Stimulated activated CD8-positive, alpha-beta memory T cell treated with anti-CD3 and anti-CD28 coated beads, Interleukin-4, amount 100 ng/mL, for 4 hours (primary cell): ENCODE measurements at places on chromosomes 5 and 9.

- DNase-seq, result no peak
Observed at GRCh38 chr9:841371-842209, at the start of gene DMRT1. Gene DMRT1, plus strand, starts transcription at chr9:841697. Its CDS starts 142 bp downstream, at chr9:841839.

- no peak for DNase-seq
Observed at GRCh38 chr5:147619281-147619878, 109.5 kb upstream of the DPYSL3 start.

DNA sequence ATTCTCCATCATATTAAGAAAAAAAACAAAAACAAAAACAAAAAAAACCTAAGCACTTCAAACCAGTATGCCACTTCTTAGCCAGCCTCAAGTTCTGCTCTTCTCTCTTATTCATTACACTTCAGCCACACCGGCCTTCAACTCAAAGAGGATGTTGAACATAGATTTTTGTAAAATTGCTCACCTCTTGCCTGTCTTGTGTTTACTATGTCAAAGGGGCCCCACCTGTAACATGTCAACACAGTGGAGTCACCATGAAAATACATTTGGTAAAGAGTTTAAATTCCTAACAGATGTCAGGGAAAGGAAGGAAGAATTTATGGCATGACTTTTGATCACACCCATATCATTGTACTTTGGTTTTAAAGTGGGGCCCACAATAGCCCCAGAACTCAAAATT is 121.1 kb upstream of the GHR start:
- DNase-seq, result no peak

DNA sequence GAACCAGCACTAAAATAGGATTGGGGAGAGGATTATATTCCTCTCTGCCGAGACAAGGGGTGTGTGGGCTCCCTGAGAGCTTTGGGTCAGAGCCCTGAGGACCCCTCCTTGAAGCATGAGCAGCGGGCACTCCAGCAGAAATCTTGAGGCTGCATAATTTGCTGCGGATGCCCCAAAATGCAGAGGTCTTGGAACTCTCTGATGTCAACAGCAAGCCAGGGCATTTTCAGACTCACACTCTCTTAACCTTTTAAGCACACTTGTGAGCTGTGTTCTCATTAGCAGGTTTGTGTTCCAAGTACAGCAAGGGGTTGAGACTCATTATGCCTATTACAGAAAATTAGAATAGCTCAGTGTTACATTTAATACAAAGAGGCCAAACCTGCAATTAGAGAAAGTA is 513.0 kb upstream of the ADAMTS16 start:
- no peak for DNase-seq

- DNase-seq, result no peak
Observed at GRCh38 chr9:88537761-88538091, 2.7 kb downstream of the NXNL2 start.

DNA sequence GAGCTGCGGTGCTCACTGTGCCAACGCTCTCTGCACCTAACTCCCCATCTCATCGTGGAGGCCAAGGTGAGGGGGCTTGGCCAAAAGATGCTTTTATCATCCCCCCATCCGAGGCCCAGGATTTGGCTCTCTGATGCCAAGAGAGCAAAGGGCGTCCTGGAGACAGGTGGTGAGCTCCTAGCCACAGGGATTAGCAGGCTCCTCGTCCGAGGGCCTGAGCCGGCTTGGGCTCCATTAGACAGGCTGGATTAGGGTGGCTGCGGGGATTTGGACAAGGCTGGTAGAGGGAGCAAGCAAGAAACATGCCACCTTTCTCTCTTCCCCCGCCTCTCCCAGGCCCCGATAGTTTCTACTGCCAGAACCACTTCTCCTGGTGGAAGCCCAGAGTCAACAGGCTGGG is 1.0 kb upstream of the GRM6 start:
- no peak for DNase-seq

DNA sequence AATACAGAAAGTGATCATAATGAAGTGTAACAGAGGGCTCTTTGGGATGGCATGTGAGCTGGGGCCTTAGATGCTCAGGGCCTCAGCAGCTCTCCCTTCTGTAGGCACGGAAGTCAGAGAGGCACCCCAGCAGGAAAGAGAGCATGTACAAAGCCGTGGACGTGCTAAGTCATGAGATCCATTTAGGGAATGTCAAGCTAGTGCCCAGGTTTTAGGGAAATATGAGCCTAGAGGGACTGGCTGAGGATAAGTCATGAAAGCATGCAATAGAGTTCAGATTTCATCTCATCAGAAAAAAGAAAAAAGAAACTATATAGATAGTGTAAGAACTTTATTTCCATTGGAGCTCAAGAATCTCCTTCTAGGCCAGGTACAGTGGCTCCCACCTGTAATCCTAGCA is 379.5 kb upstream of the KLF4 start:
- DNase-seq, result no peak

- DNase-seq, result no peak
Observed at GRCh38 chr5:96637196-96637595, 25.0 kb upstream of the CAST start.

DNA sequence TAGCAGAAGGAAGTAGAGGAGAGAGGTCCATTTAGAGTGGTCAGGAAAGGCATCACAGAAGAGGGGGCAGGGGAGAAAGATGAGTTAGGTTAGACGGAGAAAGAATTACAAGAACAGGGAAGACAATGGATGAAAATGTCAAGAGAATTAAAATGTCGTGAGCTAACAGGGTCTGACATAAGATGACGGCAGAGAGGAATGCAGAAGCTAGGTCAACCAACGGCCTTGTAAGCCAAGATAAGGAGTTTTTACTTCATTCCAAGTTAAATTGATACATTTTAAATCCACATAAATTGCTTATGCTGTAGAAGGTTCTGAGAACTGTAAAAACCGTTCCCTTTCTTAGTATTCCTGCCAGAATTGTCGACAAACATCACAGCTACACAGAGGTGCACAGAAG is 896.9 kb upstream of the DMAC1 start:
- DNase-seq, result no peak

DNA sequence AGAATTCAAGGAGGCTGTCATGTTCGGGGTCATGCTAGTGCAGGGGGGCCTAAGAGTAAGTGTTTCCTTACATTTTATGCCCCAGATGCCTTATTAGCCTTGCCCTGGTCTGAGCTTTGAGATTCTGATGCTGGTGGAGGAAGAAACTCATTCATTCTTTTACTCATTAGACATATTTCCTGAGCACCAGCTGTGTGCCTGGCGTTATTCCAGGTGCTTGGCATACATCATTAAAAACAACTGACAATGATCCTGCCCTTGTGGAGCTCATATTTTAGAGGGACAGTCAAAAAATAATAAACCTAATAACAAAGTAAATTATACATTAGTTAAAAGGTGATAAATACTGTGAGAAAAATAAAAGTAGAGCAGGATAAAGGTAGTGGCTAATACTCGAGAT is 138.9 kb upstream of the SGCD start:
- no peak for DNase-seq

DNA sequence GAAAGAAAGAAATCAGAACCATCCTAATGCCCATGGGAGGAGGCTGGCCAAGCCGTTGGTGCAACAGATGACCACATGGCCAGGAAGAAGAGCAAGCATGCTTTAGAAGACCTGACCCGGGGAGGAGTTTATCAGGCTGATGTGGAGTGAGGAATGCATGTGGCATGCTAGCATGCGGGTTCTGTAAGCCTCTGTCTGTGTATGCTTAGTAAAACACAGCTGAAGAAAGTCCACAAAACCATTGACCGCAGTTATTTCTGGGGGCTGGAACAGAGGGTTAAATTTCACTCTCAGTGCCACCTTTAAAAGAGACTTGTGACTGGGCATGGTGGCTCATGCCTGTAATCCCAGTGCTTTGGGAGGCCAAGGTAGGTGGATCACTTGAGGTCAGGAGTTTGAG is 19.1 kb downstream of the GFI1B start:
- DNase-seq, result no peak

DNA sequence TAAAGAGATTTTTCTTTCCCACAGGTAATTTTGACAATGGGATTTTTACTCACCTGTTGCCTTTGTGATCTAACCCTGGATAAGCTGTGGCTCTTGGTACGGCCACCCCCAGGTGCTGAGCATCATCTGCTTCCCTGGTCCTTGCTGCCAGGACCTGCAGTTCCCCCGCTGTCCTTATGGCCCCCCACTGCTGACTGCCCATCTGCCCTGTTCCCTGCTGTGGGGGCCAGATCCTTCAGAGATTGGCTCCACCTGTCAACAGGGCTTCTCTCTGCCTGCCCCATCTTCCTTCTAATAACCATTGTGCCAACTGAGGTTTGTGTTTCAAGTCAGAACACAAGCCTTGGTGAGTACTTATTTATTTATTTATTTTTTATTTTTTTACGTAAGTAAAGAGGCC is 183.3 kb downstream of the MAPKAP1 start:
- no peak for DNase-seq

- DNase-seq, result no peak
Observed at GRCh38 chr5:168106008-168106761, 185.3 kb upstream of the WWC1 start.

DNA sequence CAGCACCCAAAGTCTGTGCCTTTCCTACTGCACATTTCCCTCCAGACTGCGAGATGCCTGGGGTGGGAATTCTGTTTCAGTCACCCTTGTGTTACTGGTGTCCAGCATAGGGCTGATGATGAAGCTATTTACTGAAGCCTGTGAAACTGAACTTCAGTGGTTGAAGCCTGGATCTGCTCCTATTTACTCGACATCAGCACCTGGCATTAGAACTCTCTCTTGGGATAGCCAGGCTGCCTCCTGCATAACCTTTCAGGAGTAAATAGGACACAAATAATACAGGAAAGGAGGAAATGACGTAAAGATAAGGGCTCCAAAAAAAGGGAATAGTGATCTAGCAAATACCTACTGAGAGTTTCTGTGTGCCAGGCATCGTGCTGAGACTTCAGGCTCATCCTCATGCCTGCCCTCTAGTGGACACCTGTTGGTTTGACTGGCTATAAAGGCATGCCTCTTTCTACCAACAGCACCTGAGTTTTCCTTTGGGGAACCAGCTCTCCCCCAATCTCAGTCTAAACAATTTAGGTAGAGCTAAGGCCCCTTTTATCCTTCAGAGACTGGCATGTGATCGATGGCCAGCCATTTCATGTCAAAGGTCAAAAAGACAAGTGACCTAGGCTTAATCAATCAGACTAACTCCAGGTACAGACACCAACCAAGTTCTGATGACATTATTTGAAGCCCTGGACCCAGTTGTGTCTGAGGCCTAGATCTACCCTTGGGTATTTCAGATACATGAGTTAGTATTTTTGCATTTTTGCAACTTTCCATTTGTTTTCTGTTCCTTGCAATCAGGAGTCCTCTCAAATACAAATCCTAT is 192.1 kb upstream of the TRIM32 start:
- DNase-seq, result no peak

DNA sequence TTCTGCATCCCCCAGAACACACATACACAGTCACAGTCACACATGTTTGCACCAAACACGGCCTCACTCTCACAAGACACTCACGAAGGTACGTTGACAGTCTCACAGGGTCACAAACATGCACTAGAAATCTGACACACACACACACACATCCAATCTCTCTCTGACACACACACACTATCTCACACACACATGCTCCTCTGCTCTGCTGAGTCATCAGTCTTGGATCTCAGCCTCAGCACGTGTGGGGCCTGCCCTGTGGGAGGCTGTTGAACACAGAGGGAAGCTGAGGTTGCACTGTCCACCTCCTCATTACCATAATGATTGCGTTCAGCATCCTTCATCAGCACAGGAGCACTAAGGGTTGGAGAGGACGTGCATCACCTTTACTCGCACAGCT is 188.8 kb downstream of the MTRR start:
- DNase-seq, result no peak

DNA sequence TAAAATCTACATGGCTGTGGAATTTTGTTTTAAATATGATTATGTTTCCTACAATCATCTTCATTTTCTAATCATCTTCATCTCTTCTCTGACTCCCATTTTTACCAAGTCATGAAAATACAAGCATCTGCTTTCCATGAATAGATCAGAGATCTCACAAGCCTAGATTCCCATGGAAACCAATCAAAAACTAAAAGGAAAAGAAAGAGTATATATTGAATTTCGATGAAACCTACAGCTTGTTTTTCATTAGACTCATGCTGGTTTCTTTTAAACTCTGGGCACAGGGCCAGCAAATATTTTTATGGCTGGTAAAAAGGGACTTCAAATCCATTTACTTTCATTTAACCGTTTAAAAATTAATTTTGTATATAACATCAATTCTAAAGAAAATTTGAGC is 51.2 kb downstream of the INVS start:
- DNase-seq, result no peak

- no peak for DNase-seq
Observed at GRCh38 chr5:54930736-54931135, 54.7 kb downstream of the ESM1 start.

DNA sequence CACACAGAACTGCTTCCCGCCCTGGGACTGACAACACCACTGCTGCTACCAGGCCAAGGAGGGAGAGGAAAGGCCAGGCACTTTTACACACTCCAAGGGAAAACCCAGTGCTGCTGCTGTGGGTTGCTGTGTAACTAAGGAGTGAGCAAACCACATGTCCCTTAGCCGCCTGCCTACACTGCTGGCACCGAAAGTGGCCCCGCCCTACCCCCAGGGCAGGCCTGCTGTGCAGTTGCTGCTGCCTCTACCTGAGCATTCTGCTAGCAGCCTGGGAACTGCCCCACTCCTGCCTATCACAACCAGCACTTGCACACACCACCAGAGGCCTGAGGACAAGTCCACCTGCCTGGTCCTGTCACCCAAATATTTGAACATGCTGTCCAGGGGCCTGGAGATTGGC is 740.9 kb downstream of the DTWD2 start:
- no peak for DNase-seq

- DNase-seq, result no peak
Observed at GRCh38 chr5:90153031-90153430, 256.5 kb downstream of the CETN3 start.

GRCh38 chr5:74766418-74766848 is 484 bp downstream of the GFM2 start:
- no peak for DNase-seq
